ENCODE measurements at places on chromosomes 16 and 17.

- no peak for DNase-seq
- no peak overlapping the region for H3K27ac ChIP-seq
- peaks cover 12% of the 10 kb centered on the region for H3K4me1 ChIP-seq
- peaks cover 22% of the 10 kb centered on the region for H3K36me3 ChIP-seq
- H3K4me3 ChIP-seq: no peak overlapping the region
- H3K27me3 ChIP-seq: no peaks in the 10 kb centered on the region
Measured at GRCh38 chr17:78104540-78104941, 24.0 kb downstream of the TMC6 start.

GRCh38 chr16:57093666-57094564 is 1.5 kb downstream of the CPNE2 start:
- peaks cover 25% of the 10 kb centered on the region for H3K4me1 ChIP-seq
- H3K4me3 ChIP-seq: peak overlapping the region; percentile 80
- peaks cover 18% of the 10 kb centered on the region for H3K27me3 ChIP-seq
- H3K36me3 ChIP-seq: peaks cover 13% of the 10 kb centered on the region

- H3K27me3 ChIP-seq: no peaks in the 10 kb centered on the region
- no peaks in the 10 kb centered on the region for H3K36me3 ChIP-seq
- H3K4me3 ChIP-seq: no peak overlapping the region
Measured at GRCh38 chr17:66783656-66784381, 51.1 kb upstream of the CACNG5 start.

- H3K27ac ChIP-seq: no peak overlapping the region
- no peak for DNase-seq
- no peak overlapping the region for H3K4me3 ChIP-seq
- no peaks in the 10 kb centered on the region for H3K27me3 ChIP-seq
- no peaks in the 10 kb centered on the region for H3K36me3 ChIP-seq
Measured at GRCh38 chr17:38469875-38470274, 41.6 kb downstream of the ARHGAP23 start.

DNA sequence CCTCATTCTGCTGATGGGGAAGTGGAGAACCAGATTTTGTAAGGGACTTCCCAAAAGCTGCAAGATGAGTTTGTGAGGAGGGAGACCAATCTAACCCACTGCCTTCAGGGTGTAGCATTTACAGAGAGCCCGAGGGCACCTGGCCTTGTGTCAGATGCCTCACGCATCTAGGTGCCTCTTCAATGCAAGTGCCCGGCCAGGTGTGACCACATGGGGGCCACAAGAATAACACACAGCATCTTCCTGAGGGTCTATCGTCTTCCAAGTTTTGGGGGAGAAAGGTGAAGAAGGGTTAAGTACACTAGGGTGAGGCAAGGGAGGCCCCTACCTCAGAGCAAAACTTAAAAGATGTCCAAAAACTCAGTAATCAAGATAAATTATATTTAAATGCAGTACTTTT is 401.7 kb upstream of the CDH5 start:
- no peaks in the 10 kb centered on the region for H3K27me3 ChIP-seq
- no peaks in the 10 kb centered on the region for H3K4me1 ChIP-seq
- no peaks in the 10 kb centered on the region for H3K36me3 ChIP-seq
- DNase-seq: no peak
- no peak overlapping the region for H3K4me3 ChIP-seq

DNA sequence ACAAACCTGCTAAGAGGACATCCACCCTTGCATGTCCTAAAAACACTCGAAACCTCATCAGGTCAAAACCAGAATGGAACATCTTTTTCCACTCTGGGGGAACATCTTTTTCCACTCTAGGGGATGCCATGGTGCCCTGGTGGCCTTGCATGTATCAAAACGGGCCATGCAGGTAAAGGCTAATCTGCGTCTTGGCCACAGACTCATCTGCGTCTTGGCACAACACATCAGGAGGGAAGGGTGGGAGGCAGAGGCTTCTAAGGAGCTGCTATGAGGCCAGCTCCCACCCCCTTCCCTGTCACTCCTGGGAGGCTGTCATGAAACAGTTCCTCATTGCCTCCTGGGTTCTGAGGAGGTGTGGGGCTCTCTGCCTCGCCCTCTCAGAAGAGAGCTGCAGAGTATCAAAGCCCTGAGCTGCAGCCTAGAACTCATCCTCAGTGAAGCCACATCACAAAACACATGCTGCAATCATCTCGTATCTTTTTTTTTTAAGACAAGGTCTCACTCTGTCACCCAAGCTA is 27.6 kb downstream of the PARN start:
- no peak overlapping the region for H3K4me3 ChIP-seq
- H3K27ac ChIP-seq: peak overlapping the region; percentile 0
- no peak for DNase-seq

GRCh38 chr17:19579867-19580565 is 46.4 kb downstream of the SLC47A1 start:
- peaks cover 30% of the 10 kb centered on the region for H3K27me3 ChIP-seq
- H3K36me3 ChIP-seq: peaks cover 2% of the 10 kb centered on the region
- no peak overlapping the region for H3K27ac ChIP-seq
- no peak for DNase-seq

- H3K27me3 ChIP-seq: peaks cover 12% of the 10 kb centered on the region
- no peak for DNase-seq
- no peaks in the 10 kb centered on the region for H3K36me3 ChIP-seq
- H3K27ac ChIP-seq: no peak overlapping the region
- H3K4me3 ChIP-seq: no peak overlapping the region
- peaks cover 30% of the 10 kb centered on the region for H3K4me1 ChIP-seq
Measured at GRCh38 chr16:68744744-68745280, 7.7 kb downstream of the CDH1 start.

DNA sequence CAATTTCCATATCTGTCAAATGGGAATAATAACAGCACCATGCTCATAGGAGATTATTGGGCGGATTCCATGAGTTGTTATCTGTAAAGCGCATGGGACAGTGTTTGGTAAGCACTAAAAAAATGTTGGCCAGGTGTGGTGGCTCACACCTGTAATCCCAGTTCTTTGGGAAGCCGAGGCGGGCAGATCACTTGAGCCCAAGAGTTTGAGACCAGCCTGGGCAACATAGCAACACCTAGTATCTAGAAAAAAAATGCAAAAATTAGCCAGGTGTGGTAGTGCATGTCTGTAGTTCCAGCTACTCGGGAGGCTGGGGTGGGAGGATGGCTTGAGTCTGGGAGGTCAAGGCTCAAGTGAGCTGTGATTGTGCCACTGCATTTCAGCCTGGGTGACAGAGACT is 66.8 kb upstream of the NFAT5 start:
- no peak for DNase-seq
- H3K27ac ChIP-seq: peak overlapping the region; percentile 34
- peaks cover 23% of the 10 kb centered on the region for H3K4me1 ChIP-seq
- H3K36me3 ChIP-seq: no peaks in the 10 kb centered on the region

GRCh38 chr16:81548876-81549546 is 104.4 kb downstream of the CMIP start:
- peaks cover 56% of the 10 kb centered on the region for H3K4me1 ChIP-seq
- no peak overlapping the region for H3K27ac ChIP-seq
- H3K36me3 ChIP-seq: peaks cover 15% of the 10 kb centered on the region
- DNase-seq: no peak

DNA sequence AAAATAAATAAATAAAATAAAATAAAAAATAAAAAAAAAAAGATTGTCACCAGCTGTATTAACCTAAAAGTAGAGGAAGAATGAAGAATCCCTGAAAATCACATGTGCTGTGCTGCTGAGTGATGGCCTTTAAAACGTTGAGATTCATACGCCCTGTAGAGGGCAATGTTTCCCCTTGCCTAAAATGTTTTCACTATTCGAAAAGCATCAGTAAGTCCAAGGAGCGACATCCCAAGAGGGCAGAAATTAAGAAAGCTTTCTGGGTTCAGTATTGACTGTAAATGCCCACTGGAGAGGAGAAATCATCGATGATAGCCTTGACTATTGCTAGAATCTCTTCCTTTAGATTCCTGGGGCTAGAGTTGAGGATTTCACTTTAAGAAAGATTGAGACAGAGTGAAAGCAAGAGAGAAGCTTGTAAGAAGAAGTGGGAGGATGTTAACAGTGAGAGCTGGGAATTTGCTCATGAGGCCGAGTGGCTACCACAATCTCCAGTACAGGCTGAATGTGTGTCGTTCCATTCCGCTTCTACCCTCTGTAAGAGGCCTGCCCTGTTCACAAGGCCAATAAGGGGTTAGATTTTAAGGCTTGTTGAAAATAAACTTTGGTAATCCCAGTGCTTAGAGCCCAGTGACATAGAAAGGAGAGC is 170.8 kb upstream of the FAM20A start:
- peaks cover 16% of the 10 kb centered on the region for H3K4me1 ChIP-seq
- H3K4me3 ChIP-seq: peak overlapping the region; percentile 4
- peak overlapping the region; percentile 59 for H3K27ac ChIP-seq
- H3K27me3 ChIP-seq: no peaks in the 10 kb centered on the region

DNA sequence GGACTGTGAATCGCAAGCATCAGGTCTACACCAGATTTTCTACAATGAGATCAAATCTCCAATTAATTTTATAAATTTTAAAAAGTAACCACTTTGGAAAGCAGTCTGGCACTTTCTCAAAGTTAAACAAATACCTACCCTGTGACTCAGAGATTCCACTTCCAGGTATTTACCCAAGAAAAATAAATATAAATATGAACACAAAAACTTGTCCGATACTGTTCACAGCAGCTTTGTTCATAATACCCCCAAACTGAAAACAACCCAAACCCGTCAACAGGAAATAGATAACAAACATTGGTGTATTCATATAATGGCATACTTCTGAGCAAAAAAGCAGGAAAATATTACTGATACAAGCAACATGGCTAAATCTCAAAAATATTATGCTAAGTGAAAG is 12.1 kb downstream of the ZDHHC7 start:
- no peak overlapping the region for H3K4me3 ChIP-seq
- no peak for DNase-seq
- peaks cover 36% of the 10 kb centered on the region for H3K4me1 ChIP-seq

DNA sequence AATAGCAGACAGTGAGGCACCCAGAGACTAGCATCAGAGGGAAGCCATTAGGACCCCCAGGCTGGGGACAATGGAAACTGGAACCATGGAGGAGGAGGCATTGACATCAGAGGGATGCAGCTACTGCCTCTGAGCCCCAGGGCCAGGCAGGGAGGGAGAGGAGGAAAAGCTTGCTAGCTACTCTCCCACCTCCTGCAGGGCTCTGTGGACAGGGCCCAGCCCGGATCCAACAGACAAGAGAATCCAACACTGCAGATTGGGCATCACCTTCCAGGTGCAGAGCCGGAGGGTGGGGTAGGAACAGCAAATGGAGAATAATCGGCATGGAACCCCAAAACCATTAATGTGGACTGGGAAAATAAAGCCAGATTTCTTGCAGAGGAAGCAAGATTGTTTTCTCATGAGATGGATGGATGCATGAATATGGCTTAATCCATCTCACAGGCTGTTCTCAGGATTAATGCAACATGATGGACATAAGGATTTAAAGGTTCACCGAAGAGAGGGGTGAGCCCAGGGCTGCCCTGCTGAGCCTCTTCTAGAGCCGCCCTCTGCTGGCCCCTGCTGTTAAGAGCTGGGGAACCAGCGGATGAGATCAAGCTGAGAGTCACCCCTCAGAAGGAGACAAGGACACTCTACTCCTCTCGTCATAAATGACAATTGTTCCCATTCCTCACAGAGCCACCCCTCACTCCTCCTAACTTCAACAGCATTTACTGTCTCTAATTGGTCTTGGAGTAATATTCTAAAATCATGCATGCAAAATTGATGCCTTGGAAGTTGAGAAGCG is 48.8 kb downstream of the DNAH3 start:
- peaks cover 26% of the 10 kb centered on the region for H3K27me3 ChIP-seq
- no peak overlapping the region for H3K4me3 ChIP-seq
- no peak overlapping the region for H3K27ac ChIP-seq
- no peaks in the 10 kb centered on the region for H3K36me3 ChIP-seq
- DNase-seq: no peak

GRCh38 chr17:61809816-61810392 is 53.4 kb downstream of the BRIP1 start:
- no peak for DNase-seq
- H3K27ac ChIP-seq: no peak overlapping the region
- no peak overlapping the region for H3K4me3 ChIP-seq
- no peaks in the 10 kb centered on the region for H3K36me3 ChIP-seq
- H3K27me3 ChIP-seq: no peaks in the 10 kb centered on the region

DNA sequence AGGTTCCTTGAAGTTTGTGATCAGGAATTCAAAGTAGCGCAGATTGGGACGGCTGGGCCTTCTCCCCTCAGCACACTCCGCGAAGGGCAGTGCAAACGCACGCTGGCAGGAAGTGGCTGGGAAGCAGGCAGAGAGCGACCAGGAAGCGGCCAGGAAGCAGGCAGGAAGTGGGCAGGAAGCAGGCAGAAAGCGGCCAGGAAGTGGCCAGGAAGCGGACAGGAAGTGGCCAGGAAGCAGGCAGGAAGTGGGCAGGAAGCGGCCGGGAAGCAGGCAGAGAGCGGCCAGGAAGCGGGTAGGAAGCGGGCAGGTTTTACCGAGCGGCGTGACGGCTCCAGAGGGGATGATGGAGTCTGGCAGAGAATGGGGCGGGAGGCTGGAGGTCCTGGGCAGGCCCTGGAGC is 3.2 kb downstream of the DPEP1 start:
- no peaks in the 10 kb centered on the region for H3K36me3 ChIP-seq
- H3K4me3 ChIP-seq: no peak overlapping the region
- H3K4me1 ChIP-seq: peaks cover 9% of the 10 kb centered on the region
- H3K27ac ChIP-seq: no peak overlapping the region
- DNase-seq: no peak

- H3K27me3 ChIP-seq: peaks cover 17% of the 10 kb centered on the region
- H3K36me3 ChIP-seq: peaks cover 60% of the 10 kb centered on the region
- peaks cover 28% of the 10 kb centered on the region for H3K4me1 ChIP-seq
- H3K27ac ChIP-seq: peak overlapping the region; percentile 87
Measured at GRCh38 chr17:74521701-74522201, 9.5 kb downstream of the CD300LB start.

- no peak overlapping the region for H3K27ac ChIP-seq
- H3K27me3 ChIP-seq: no peaks in the 10 kb centered on the region
- H3K4me3 ChIP-seq: no peak overlapping the region
- H3K36me3 ChIP-seq: no peaks in the 10 kb centered on the region
Measured at GRCh38 chr17:252456-252855, 71.0 kb upstream of the DOC2B start.

DNA sequence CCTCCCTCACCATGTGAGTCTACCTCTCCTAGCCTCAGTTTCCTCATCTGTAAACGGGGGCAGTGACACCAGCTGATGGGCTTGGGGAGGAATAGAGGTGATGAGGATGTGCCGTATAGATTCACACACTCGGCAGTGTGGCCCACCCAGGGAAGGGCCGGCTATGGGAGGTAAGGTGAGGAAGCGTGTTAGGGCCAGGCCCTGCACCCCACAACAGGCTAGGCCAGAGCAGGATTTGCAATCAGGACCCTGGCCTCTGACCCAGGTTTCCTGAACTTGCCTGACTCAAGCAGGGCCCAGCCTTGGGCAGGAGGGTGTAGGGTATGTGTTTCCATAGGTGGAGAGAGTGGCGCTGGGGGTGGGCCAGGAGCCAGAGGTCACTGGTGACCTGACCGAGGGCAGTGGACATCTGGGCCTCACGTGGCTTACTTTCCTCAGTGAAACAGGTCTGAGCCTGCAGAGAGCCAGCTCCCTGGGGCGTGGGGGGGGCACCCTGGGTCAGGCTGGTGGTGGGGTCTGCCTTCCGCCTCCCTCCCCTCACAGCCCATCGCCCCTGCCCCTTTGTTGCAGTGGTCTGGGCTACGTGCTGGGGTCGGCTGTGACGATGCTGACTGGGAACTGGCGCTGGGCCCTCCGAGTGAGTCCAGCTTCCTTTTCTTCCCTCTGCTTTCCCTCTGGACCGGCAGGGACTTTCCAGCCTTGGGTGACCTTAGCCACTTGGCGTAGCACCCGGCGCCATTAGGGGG is 12.8 kb downstream of the SPNS3 start:
- H3K4me1 ChIP-seq: no peaks in the 10 kb centered on the region
- no peak overlapping the region for H3K27ac ChIP-seq
- H3K4me3 ChIP-seq: no peak overlapping the region
- no peak for DNase-seq

- peak overlapping the region; percentile 42 for H3K27ac ChIP-seq
- H3K27me3 ChIP-seq: no peaks in the 10 kb centered on the region
- DNase-seq: no peak
- H3K36me3 ChIP-seq: peaks cover 52% of the 10 kb centered on the region
- H3K4me3 ChIP-seq: no peak overlapping the region
- peaks cover under 1% of the 10 kb centered on the region for H3K4me1 ChIP-seq
Measured at GRCh38 chr16:2702871-2703745, 16.9 kb downstream of the PRSS27 start.
